Muscle of arm (tissue), 14 donors: ENCODE measurements at places on chromosomes 6 and 20.

- DNase-seq, result no peak
Observed at GRCh38 chr20:11111191-11111590, 437.4 kb upstream of the JAG1 start.

DNA sequence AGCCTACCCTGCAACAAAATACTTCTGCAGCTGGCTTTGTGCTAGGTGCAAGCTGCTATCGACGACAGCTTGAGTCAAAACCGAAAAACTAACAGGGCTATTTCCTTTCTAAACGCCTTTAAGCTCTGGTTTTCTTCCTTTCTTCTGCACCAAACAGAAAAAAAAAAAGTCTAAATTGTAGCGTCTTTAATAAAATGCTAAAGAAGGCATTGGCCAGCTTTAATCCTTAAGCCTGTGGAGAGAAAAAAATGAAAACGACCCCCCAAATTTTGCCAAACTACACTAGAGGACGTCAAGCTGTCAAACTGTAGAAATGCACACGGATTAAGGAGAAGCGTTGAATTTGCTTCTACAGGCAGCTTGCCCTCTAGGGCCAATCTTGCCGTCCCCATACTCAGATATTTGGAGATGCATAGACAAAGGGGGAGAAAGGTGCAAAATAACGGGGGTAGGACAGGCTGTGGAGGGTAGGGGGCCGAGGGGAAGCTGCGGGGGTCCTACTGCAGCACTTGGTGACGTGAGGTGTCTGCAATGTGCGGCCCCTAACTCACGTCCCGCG, 1.4 kb upstream of the NRN1 start:
- DNase-seq, result peak; percentile 43

- no peak for DNase-seq
Observed at GRCh38 chr6:81838031-81838430, 85.5 kb upstream of the TENT5A start.

DNA sequence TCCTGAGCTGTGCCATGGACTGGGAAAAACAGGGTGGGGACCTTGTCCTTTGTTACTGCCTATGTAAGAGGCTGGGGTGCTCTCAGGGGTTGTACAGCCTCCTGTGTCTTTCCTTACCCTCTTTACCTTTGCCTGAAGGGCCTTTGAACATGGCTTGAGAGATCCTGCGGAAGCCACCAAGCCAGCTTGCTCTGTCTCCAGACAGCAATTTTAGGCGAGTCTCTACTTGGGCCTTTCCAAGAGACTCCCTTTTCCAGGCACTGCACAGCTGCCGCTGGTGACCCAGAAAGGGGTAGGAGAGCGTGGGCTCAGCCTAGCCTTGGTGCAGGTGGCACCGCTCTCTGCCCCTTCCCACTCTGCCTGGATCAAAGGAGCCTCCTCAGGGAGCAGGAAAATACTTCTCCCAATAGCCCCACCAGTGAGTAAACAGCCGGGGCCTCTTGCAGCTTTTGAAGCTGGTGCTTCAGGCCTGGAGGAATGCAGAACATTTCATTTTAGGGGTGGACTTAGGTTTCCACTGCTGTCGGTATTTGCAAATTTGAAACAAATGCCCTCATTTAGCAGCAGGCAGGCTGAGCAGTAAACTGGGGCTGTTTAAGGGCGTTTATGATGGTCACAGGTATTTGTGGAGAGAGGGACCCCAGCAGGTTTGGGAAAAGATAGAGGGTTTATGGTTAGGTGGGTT, 13.9 kb downstream of the PTK7 start:
- no peak for DNase-seq

DNA sequence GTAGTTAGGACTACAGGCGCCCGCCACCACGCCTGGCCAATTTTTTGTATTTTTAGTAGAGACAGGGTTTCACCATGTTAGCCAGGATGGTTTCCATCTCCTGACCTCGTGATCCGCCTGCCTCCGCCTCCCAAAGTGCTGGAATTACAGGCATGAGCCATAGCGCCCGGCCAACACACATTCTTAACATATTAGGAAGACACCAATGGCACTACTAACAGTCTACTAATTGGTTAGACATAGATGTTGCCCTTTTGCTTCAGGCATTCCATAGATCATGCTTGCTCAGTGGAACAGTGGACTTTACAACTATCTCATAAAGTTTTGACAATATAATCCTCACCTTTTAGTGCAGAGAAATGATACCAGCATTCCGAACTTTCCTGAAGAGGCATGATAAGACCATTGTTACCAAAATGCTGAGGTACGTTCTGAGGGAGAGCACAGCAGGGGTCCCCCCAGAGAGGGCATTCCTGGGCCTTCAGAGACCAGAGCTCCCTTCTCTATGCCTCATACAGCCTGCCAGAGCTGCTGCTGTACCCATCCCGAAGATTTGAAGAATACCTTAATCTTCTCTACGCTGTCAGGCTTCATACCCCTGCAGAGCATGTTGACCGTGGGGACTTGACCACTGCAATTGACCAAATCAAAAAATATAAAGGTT, 89.4 kb downstream of the ECT2L start:
- no peak for DNase-seq

GRCh38 chr6:120873125-120873865, 461.0 kb downstream of the TBC1D32 start:
- no peak for DNase-seq

GRCh38 chr6:35687658-35688604, 784 bp downstream of the FKBP5 start:
- peak; percentile 46 for DNase-seq

GRCh38 chr20:36394340-36394965, 88.3 kb downstream of the DLGAP4 start:
- DNase-seq, result no peak

GRCh38 chr6:1256435-1257008, 55.4 kb upstream of the FOXQ1 start:
- no peak for DNase-seq

GRCh38 chr20:6812530-6812929, 45.0 kb downstream of the BMP2 start:
- no peak for DNase-seq

DNA sequence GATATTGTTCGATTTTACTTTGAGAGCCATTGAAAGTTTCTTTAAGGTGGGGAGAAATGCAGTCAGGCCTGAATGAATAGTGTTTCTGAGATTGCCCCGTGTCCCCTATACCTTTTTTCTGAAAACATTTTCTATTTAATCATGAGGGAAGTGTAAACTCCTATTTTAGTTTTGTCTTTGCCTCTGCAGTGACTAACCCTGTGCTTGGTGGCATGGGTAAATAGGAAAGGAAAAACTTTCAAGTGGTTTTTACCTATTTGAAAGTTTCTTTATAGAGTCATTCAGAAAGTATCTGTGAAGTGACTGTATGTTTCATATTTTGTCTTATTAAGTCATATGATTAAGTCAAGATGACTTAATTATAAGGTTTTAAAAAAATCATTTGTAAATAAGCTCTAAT, 14.5 kb downstream of the SNRNP48 start:
- DNase-seq, result no peak

- DNase-seq, result no peak
Observed at GRCh38 chr6:110816677-110817076, 1.4 kb upstream of the CDK19 start.

- no peak for DNase-seq
Observed at GRCh38 chr6:30557683-30557981, 537 bp downstream of the PRR3 start.

GRCh38 chr6:42462474-42462972, 10.8 kb upstream of the TRERF1 start:
- DNase-seq, result no peak

DNA sequence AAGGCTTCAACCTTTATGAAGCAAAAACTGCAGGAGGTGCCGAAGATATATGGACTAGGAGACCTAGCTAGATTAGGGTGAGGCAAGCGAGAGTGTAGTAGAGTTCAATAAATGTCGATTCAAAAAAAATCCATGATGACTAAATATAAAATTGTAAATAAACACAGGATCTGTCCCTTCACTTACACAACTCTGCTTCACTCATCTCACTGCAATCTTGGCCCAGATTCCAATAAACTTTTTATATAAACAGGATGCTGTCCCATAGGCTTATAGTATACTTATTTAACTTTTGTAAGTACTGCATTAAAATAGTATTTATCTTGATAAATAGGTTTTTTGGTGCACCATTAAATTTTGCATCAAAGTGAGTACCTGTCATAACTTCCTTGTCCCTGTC, 648.4 kb upstream of the NRSN1 start:
- DNase-seq, result no peak

- DNase-seq, result no peak
Observed at GRCh38 chr20:63380346-63380870, 19.3 kb upstream of the CHRNA4 start.

DNA sequence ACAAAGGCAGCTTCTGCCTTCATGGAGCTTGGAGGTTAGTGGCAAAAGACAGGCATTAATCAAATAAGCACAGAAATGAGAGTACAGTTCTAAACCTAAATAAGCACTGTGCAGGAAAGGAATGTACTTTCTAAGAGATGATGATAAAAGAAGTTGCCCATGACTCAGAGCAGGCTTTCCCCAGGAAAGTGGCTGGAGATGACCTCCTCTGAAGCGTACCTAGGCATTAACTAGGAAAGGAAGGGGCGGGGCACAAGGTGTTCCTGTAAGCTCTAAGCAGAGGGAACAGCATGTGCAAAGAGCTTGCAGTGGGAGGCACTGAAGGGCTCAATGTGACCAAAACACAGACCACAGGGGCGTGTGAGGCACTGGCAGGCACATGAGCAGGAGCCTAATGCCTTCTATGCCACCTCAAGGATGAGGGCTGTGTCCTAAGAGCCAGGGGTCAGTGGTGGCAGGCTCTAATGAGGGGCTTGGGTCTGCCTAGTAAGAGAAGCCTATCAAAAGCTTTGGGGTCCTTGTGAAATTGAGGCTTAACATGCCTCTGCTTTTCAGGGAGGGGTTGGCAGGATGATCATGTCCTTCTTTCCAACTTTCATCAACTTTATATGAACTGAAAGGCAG, 4.9 kb downstream of the SSTR4 start:
- no peak for DNase-seq

GRCh38 chr6:82614518-82614917, 250.9 kb downstream of the TPBG start:
- no peak for DNase-seq

GRCh38 chr6:34206726-34207125, 29.9 kb upstream of the HMGA1 start:
- DNase-seq, result no peak

GRCh38 chr6:129281168-129281796, 398.3 kb downstream of the LAMA2 start:
- DNase-seq, result no peak

- no peak for DNase-seq
Observed at GRCh38 chr6:170450916-170451761, 102.0 kb downstream of the PSMB1 start.

DNA sequence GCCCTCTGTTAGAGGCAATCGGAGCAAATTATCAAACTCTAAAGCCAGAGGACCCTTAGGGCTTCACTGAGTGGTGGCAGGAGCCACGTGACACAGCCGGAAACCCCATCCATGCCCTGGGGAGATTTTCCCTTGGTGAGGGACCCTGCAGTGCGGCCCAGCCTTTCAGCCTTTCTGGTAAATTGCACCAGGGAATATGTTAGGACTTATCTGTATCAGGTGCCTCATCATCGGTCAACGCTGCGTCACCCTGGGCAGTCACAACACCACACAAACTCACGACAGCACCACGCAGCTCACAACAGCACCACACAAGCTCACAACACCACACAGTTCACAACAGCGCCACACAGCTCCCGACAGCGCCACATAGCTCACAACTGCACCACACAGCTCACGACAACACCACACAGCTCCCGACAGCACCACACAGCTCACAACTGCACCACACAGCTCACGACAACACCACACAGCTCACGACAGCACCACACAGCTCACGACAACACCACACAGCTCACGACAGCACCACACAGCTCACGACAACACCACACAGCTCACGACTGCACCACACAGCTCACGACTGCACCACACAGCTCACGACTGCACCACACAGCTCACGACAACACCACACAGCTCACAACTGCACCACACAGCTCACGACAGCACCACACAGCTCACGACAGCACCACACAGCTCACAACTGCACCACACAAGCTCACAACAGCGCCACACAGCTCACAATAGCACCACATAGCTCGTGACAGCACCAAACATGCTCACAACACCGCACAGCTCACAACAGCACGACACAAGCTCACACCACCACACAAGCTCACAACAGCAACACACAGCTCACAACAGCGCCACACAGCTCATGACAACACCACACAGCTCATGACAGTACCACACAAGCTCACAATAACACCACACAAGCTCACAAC, 199.0 kb downstream of the DLL1 start:
- no peak for DNase-seq

DNA sequence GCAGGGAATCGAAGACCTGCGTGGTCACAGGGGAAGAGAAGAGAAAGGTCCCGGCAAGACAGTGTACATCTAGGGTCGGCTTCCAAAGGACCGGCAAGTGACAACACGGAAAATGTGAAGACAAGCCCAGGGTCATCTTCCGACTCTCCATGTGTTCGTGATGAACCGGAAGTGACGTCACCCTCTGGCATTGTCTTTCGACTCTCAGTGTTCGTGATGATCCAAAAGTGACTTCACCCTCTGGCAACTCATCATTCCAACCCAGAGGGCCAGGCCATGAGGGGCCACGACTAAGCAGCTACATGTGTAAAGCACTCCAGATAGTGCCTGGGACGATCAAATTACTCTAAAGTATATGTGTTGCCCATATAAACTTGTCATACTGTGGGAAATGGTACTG, 290.8 kb downstream of the THBS2 start:
- DNase-seq, result peak; percentile 68

DNA sequence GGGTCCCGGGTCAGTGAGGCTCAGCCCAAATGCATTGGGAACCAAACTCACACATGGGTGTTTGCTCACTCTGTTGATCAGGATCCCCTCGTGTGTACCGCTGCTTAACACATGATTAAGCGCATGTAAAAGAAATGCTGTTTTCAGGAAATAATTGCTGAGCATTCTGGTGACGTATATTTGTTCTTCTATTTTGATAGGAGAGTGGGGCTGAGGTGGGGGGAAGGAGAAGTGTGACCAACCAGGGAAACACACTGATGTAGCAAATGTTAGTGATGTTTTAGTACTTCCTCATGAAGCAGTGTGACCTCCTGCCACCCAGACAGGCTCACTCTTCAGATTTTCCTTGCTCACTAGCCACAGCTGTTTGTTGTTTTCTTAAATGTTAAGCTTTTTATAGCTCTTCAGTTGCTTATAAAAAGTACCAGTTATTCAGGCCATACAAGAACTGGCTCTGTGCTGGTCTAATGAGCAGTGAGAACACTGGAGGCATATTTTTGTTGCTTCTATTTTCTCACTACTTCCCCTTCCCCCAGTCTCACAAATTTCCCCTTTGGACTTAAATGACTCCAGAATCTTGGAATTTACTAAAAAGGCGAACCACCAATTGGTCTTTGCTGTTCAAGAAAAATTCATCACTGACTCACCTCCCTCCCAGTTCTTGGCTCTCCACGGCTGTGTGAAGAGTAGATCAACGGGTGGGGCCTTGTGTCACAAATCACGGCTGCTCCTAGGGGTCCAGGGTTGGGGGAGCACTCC, 79.2 kb upstream of the BACH2 start:
- DNase-seq, result no peak

DNA sequence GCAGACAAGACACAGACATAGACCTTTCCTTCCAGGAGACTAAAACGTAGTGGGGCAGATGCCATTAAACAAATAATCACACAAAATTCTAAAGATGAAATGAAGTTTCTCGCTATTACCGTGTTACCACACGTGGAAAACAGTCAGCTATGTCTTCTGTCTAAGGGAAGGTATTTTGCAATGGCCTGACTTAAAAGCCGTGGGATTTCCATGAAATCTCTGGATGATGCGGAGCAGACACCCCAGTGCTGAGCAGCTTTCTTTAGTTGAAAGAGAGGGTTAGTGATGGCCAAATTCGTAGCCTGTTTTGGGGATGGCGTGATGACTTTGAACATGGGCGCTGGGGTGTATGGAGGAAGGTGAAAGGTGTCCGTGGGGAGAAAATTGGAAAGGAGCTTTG, 281.8 kb downstream of the NRN1 start:
- no peak for DNase-seq
